NCI-H1436 treated with DMSO at 0.1 percent for 48 hours (cell line): ENCODE measurements at places on chromosomes 6 and 20.

DNA sequence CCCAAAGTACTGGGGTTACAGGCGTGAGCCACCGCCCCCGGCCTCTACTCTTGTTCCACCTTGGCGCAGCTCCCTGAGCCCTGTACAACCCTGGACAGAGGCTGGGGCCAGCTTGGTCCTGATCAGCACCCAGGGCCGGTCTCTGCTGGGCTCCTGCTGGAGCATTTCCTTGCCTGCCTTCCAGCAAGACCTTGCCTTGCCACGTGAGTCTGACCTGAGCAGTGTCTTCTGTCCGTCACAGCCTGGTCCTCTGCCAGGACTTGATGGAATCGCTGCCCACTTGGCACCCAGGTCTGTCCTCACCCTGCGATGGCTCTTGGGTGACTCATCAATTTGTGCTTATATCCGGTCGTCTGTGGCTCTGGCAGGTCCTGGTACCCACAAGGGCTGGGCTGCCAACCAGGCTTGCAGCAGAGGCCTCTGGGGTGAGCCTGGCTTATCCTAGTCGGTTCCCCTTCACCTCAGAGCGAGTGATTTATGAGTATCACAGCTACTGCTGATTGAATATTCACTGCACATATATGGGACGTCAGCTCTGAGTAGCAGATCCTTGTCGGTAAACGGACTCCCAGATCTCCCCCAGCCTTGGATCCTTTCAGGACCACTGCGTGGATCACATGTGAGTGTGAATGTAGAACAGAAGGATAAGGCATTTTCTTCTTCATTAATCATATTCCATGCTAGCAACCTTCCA, 10.1 kb upstream of the SULF2 start:
- DNase-seq = no peak

DNA sequence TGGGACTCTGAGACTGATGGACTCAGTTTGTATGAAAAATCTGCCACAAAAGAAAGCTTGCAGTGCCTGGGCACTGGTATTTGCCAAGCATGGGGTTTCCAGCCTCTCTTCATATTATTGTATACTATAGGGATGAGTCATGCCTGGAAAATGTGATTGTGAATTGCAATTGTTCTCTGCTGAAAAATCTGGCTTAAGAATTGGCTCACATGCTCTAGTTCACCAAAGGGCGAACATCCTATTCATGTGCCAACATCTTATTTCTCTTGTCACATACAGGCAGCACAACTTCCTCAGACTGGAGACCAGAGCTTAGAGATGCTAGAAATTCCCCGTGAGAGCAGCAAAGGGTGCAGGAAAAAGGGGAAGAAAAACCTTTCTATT, 103.6 kb upstream of the KCNK16 start:
- DNase-seq = no peak

GRCh38 chr6:82735790-82736189, 329.9 kb downstream of the UBE3D start:
- DNase-seq = no peak

GRCh38 chr6:34182751-34183531, 37.1 kb upstream of the GRM4 start:
- no peak for DNase-seq

DNA sequence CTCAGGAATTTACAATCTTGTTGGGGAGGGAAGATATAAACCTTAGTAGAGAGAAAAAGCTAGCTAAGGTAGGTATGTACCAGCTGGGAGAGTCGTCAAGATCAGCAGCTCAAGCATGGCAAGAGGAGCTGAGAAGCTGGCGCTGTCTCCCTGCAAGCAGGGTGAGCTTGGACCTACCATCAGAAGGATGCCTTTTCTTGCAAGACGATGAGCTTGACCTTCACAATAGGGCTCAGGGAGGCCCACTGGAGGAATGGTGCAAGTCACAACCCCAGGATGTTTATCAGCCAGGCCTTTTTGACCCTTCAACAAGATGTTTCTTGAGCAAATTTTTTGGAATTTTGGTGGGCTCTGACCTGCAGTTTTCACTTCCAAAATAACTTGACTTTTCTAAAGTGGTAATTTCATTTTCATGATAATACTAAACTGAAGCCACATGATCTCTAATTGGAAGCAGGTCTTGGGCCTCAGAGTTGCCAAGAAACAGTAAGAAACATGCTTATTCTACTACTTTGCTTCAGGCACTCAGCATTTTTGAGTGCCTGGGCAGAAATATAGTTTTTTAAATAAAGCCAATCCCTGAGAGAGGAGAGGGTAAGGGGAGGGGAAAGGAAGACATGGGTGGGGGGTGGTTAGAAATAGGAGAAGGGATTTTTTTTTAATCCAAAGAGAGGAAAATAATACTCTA, 258.1 kb downstream of the CLIC5 start:
- DNase-seq = no peak

DNA sequence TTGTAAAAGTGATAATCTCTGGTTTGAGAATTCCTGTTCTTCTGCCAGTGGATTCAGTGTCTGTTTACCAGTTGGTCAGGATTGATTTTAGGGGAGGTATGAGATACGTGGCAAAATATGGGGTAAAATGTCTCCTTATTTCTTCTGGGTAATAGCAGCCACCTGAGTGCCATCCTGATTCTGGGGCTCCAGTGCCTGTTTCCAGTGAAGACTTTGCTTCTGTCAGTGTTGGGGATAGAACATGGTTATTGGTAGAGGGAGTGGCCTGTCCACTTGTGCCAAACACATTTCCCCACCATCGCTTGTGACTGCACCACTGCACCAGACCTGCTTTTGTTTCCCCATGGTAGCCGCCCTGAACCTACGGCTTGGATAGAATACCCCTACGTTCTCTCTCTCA, 15.7 kb downstream of the PANK2 start:
- DNase-seq = no peak

GRCh38 chr6:137581019-137581707, 87.0 kb upstream of the OLIG3 start:
- DNase-seq = no peak

DNA sequence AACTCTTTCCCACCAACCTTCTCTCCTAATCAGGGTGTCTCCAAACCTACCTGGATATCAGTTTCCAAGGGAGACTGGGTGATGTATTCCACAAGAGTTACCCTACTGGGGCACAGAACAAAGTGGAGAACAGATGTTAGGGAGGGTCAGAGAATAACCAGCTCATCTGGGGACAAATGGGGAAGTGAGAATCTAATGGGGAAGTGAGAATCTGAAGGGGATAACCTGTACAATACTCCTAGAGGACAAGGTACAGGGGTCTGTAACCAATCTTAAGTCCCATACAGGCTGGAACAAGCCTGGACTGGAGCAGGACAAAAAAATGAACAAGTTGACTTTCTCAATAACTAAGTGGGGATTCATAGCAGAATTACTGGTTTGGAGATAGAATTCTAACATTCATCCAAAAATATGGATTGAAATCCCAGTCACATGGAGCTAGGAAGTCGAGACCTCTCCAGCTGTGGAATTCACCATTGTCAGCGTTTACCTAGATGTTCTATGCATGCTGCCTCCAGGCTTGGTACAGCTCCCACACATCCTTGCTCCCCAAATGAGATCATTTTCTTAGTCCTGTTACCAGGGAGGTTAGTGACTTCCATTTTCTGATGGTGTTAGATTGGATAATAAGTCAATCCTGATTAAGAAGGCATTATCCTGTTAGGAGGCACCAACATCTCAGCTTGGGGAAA, 214.8 kb upstream of the MOCS1 start:
- no peak for DNase-seq

- DNase-seq = no peak
Observed at GRCh38 chr6:26478985-26479278, 21.2 kb upstream of the BTN1A1 start.

- no peak for DNase-seq
Observed at GRCh38 chr6:127277878-127278843, 11.5 kb downstream of the RNF146 start.

DNA sequence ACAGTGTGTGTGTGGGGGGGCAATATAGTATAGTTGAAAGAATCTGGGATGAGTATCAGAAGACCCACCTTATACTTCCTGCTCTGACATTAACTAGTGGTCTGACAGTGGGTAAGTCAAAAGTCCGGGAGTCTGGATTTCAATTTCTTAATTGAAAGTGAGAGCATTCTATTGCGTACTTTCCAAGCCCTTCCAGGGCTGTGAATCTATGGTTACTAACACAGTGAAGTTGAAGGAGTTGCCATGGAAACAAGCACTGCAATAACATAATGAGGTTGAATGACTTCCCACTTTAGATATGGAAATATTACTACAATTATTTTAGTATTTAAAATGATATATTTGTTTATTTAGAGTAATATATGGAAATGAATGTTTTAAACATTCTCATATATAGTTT, 80.2 kb downstream of the MLIP start:
- DNase-seq = no peak

DNA sequence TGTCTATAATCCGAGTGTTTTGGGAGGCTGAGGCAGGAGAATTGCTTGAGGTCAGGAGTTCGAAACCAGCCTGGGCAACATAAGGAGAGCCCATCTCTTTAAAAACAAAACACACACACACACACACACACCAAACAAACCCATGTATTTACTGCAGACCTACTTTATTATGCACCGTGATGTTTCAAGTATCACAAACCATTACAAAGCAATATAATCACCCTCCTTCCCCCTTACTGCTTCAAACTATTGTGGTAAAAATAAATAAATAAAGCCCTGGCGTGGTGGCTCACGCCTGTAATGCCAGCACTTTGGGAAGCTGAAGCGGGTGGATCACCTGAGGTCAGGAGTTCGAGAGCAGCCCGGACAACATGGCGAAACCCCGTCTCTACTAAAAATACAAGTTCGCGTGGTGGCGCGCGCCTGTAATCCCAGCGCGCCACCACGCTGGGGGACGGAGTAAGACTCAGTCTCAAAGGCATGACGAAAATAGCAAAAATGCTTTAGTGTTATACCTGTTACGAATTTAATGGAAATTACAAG, 1.5 kb downstream of the TBCC start:
- DNase-seq = no peak

DNA sequence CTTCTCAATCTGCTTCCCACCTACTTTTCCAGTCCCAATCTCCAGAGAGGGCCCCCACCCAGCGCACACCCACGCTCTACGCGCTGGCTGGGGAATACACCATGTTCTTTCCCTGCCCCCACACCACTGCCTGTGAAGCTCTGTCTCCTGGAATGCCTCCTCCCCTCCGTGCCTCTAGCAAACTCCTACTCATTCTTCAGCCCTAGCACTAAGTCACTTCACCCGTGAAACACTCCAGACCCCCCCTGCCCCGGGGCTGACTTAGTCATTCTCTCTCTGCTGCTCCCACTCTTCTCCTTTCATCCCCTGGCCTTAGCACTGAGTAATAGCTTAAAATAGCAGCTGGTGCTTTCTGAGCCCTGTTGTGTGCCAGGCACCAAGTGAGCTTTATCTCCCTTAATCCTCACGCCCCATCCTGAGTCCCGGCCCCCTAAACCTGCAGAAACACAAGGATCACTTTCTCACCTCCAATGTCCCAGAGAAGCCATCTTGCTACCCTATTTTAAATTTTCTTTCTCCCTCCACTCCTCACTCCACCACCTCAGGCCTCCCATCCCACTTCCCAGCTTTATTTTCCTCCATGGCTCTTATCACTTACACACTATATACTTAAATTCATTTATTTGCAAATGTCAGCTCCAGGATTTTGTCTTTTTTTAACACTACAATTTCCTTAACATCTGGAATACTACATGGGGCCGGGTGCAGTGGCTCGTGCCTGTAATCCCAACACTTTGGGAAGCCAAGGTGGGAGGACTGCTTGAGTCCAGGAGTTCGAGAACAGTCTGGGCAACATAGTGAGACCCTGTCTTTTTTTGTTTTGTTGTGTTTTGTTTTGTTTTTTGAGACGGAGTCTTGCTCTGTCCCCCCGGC, 6.3 kb upstream of the PARD6B start:
- no peak for DNase-seq

- no peak for DNase-seq
Observed at GRCh38 chr6:100176951-100177710, 183.1 kb upstream of the MCHR2 start.

- no peak for DNase-seq
Observed at GRCh38 chr6:165729307-165729936, 66.4 kb upstream of the PDE10A start.

GRCh38 chr6:39934131-39934757, at the start of gene MOCS1:
Gene MOCS1, minus strand, starts transcription at chr6:39934462. Its CDS starts 45 bp downstream, at chr6:39934417.
- no peak for DNase-seq

GRCh38 chr6:141562186-141562811, 570.4 kb upstream of the GJE1 start:
- DNase-seq = no peak

DNA sequence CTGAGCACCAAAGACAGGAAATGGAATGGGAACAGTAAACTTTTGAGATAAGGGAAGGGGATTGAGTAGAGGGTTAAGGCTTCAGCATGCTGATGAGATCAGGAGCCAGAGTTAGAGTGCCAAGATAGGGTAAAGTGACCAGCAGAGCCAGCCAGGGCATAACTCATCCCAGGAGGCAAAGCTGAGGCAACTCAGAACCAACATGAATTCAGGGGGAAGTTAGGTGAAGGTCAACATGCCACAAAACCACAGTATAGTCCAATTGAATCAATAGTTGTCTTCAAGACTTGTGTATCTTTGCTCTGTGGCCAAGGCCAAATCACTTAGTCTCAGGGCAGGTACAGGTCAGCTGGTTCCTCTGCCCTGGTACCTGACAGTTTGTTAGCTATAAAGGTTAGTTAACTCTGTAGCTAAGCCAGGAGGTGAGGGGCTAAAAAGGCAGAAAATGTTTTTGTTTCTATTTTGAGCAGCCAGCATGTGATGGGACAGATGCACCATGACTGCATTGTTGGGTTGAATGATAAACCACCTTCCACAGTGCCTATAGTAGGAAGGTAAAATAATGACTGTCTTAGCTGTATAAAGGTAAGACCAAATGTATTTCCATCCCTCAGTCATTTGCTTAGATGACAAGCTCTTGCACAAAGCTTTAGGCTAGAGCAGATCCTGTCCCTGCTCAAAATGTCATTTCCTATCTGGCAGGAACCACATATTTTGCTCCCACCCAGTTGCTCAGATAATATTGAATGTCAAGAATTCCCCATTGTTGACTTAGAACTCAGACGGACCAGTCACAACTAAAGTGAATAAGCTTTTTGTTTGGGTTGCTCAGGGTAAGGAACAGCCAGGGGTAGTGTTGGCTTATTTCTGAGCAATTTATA, 15.8 kb downstream of the RNF8 start:
- DNase-seq = no peak

GRCh38 chr20:23225407-23226060, 125.1 kb upstream of the NXT1 start:
- DNase-seq = no peak

GRCh38 chr6:150202404-150202803, 59.6 kb downstream of the PPP1R14C start:
- no peak for DNase-seq

GRCh38 chr6:41546866-41547798, 951 bp downstream of the FOXP4 start:
- DNase-seq = no peak

DNA sequence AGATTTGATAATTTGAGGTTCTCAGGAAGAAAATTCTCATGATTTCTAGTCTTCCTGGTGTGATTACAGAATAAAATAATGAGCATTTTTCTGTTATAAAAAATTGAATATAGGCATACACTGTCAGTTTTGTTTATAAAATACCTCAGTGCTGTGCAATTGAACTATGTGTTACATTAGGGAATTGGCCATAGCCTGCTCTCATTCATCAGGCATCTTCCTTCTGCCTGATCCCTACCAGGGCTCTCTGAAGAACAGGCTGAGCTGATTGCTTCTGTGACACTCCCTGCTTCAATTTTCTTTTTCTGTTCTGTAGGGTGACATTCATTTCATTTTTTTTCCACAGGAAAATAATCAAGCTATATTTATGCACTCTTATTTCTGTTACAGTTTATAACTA, 162.8 kb downstream of the PHF3 start:
- DNase-seq = no peak
